T47D (cell line): ENCODE measurements at places on chromosomes 1 and 21.

DNA sequence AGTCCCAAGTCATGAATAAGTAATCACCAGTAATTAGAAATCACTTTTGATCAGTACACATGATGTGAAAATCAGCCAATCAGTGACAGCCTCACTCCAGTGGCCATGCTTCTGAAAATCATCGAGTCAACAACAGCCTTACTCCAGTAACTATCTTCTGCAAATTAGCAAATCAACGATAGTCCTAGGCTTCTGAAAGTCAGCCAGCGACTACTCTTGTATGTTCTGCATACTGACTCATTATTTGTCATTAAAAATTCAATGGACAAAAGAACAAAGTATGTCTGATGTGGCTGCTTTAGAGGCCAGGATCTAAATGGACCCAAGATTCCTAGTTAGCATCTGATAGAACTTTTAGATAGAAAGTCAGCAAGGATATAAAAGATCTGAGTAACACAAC lies 102.5 kb downstream of the GPR52 start:
- DNase-seq = no peak

GRCh38 chr1:104765085-104765484 lies 1015.4 kb downstream of the AMY1C start:
- no peak for DNase-seq

GRCh38 chr1:119449971-119450370 lies 35.0 kb downstream of the HSD3B2 start:
- DNase-seq = peak; percentile 31

GRCh38 chr1:32651461-32652073 lies 559 bp downstream of the RBBP4 start:
- no peak for DNase-seq

- DNase-seq = no peak
Observed at GRCh38 chr21:36321325-36322082, 1.5 kb downstream of the MORC3 start.

GRCh38 chr1:34276606-34277005 lies 99.9 kb downstream of the C1orf94 start:
- DNase-seq = no peak

GRCh38 chr1:77874804-77875445 lies 13.5 kb upstream of the NEXN start:
- DNase-seq = no peak

GRCh38 chr1:8537991-8538390 lies 220.1 kb downstream of the SLC45A1 start:
- no peak for DNase-seq

GRCh38 chr1:66770694-66771093 lies 18.4 kb downstream of the DYNLT5 start:
- DNase-seq = no peak

DNA sequence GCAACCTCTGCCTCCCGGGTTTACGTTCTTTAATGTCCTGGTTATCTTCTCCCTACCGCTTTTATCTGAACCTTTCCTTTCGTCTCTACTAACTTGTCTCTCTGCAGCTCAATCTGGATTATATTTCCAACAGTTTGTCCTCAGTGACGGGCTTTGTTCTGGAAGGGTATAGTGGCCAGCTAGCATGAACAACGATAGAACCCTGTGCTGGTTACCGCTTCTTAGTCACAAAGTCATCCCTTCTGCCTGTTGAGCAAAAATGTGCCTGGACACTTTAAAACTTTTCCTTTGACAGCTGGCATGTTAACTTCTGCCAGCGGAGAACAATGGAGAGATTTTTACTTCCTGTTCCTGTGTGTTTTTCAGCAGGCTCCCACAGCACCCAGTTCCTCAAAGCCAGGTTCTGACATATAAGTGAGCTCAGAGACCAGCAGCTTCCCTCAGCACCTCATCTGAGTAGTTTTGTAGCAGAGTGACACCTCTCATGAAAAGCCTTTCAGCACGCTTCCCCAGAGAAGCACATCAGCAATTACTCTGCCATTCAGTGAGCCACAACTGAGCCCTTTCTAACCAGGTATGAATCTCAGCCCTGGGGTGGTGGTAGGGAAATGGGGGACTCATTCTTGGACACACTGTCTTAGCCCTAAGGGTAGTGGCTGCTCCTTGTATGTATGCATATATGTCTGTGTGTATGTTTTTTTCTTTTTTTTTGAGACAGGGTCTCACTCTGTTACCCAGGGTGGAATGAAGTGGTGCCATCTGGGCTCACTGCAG lies 23.6 kb upstream of the CCDC17 start:
- DNase-seq = no peak

- DNase-seq = no peak
Observed at GRCh38 chr1:96464066-96464465, 257.5 kb upstream of the PTBP2 start.

GRCh38 chr1:58785442-58786058 lies 1.7 kb upstream of the JUN start:
- DNase-seq = no peak

GRCh38 chr1:236320214-236320613 lies 38.5 kb upstream of the ERO1B start:
- DNase-seq = no peak

- DNase-seq = no peak
Observed at GRCh38 chr1:28507646-28508434, 2.0 kb downstream of the RCC1 start.

- no peak for DNase-seq
Observed at GRCh38 chr1:97721221-97721620, 199.6 kb downstream of the DPYD start.

DNA sequence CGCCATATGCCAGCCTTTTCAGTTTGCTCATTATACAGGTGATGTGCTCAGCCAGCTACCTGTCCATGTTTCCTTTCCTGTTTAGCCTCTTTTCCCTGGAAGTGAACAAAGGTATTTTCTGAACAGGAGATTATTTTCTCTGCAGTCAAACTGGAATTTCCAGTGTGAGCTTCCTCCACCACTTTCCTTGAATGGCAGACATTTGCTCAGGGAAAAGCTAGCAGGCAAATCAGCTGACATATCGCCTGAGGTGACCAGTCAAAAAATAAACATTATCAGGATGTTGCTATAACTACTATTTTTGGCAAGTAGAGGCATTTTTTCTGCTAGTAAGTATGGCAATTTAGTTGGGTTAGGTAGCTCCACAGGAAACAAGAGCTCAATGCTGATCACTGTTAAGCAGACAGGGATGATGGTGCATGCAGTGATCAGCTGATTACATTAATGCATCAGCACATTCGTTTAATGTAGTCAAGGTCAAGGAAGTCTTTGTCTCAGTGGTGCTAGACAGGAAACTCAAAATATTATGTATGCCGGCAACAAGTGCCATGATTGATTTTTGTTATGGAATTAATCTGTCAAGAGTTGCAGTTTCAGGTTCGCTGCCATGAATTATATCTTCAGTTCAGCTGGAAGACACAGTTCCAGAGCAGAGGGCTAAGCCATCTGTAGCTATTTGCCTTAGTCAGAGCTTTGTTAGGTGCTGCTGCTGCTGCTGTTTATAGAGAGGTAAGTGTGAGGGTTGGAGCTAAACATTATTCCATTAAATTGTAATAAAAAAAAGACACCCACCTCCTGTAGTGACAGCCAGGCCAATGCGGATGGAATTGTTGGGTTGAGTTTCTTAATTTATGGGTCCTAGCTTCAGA lies 179.7 kb upstream of the ST6GALNAC5 start:
- DNase-seq = peak; percentile 46

GRCh38 chr1:119366424-119366823 lies 2.2 kb upstream of the HAO2 start:
- no peak for DNase-seq

- DNase-seq = no peak
Observed at GRCh38 chr1:112779665-112780526, 64.8 kb upstream of the PPM1J start.

- no peak for DNase-seq
Observed at GRCh38 chr1:22633697-22634463, 2.5 kb upstream of the C1QA start.

DNA sequence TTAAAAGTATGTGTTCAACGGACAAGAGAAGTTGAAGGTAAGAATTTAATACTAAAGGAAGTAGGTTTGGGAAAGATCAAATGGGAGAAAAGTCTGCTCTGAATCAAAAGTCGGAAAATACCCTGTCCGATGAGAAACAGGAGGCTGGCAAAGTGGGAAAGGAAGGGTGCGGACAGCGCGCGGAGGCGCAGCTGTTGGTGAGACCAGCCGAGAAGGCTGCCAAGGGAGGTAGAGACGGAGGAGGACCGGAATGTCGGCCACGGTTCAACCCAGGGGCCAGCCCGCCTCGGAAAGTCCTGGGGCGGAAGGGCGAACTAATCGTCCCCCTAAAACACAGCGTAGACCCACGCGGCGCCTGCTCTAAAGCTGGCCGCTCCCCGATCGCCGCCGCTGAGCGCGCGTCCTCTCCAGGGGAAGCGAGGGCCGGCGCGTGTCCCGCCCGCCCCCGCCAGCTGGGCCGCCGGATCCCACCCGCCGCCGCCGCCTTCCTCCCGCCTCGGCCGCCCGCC lies 639 bp upstream of the SPATA1 start:
- no peak for DNase-seq

DNA sequence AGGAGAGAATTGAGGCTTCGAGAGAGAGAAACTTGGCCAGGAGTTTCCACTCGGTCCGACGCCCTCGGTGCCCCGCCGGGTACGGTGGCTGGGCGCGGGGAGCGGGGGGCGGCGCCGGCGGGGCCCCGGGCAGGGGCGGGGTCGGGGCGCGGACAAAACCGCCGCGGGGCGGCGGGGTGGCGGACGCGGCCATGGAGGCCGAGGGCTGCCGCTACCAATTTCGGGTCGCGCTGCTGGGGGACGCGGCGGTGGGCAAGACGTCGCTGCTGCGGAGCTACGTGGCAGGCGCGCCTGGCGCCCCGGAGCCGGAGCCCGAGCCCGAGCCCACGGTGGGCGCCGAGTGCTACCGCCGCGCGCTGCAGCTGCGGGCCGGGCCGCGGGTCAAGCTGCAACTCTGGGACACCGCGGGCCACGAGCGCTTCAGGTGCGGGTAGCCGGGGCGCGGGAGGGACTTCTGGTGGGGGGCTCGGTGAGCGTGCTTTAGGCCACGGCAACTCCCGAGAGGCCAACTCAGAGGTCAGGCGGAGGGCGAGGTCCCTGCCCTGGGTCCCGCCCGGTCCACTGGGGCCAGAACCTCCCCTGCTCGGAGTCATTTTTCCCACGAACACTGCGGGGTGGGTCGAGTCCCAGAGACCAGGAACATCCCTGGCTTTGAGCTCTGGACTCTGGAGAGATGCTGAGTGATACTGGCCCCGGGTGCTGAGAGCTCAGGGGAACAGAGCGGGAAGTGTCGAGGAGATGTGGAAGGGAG lies 431 bp downstream of the RAB42 start:
- no peak for DNase-seq

GRCh38 chr1:109771712-109772657 lies 8.3 kb upstream of the EPS8L3 start:
- DNase-seq = peak; percentile 45

DNA sequence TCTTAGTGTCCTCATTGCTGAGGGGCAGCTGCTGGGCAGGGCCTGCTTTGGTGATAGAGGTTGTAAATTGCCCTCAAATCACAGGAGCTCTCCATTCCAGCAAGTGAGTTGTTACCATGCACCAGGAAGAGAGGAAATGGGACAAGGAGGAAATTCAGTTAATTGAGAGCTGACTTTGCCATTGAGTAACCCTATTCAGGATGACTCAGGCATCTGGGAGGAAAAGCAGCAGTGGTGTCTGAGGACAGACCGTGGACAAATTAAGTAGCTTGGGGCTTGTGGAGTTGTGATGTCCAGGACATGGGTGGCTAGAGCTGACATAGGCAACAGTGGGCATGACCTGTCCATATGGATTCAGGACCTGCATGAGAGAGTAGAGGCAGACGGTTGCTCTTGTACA lies 5.9 kb downstream of the ARHGEF10L start:
- no peak for DNase-seq

DNA sequence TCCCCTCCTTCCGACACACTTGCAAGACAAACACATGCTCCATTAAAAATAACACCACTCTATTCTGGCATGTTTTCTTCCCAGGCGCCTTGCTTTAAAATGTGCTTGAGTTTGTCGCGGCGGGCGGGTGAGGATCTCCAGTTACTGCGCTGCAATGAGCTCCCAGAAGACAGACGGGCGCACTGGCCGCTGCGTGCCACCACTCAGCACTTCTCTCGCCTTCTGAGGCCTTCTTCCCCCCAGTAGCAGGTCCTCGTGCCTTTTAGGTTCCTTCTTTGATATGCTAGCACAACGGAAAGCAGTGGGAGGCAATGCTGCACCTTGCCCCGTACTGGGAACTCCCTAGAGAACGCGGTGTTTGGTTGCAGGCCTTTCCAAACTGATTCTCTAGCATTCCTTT lies 279.5 kb upstream of the NR5A2 start:
- DNase-seq = no peak

DNA sequence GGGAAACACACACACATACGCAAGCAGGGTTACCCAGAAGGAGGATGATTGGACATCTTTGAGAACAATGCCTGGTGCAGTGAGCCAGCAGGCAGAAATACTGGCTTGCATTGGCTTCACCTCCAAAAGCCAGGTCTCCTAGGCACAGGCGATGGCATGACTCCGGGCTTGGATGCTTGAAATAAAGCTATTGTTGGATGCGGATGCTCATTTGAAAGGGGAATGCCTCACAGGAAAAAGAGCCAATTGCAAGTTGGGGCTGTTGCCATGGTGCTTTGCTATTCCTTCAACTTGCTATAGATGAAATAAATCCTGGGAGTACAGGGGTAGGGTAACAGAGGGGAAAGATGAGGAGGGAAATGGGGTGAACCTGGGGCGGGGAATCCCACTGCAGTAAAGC lies 180.7 kb upstream of the SGIP1 start:
- no peak for DNase-seq

- no peak for DNase-seq
Observed at GRCh38 chr1:204323887-204324286, 35.8 kb downstream of the PLEKHA6 start.

DNA sequence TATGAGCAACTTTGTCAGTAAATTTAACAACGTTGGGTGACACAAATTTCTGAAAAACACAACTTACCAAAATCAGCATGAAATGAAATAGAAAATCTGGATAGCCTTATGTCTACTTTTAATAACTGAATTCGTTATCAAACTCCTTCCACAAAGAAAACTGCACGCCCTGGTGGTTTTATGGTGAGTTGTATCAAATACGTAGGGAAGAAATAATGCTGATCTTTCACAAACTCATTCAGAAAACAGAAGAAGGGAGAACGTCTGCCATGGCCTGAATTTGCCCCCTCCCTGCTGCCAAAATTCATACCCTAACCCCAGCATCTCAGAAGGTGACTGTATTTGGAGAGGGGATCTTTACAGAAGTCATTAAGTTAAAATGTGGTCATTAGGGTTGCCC lies 50.0 kb upstream of the COL18A1 start:
- DNase-seq = no peak

- peak; percentile 20 for DNase-seq
Observed at GRCh38 chr1:23619299-23620188, 60.2 kb upstream of the ID3 start.

DNA sequence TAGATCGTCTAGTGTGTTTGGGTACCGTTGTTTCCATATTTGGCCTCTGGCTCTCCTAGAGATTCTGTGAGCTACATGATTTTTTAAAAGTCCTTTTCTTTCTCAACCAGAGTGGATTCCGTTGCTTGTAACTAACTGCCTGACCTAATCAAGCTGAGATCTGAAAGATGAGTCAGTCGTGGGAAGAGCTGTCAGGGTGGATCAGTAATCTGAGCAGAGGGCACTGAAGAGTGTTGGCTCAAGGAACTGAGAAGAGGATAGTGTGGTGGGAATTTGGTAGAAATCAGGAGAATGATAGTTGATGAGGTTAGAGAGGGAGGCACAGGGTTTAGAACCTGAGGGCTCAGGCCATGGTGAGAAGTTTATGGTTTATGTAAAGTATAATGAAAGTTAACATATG lies 52.2 kb downstream of the TRAF5 start:
- no peak for DNase-seq

GRCh38 chr1:66373157-66373591 lies 160.8 kb upstream of the SGIP1 start:
- no peak for DNase-seq

- no peak for DNase-seq
Observed at GRCh38 chr1:152426731-152427130, 12.7 kb upstream of the CRNN start.
